ENCODE measurements at places on chromosomes 1 and 21.

DNA sequence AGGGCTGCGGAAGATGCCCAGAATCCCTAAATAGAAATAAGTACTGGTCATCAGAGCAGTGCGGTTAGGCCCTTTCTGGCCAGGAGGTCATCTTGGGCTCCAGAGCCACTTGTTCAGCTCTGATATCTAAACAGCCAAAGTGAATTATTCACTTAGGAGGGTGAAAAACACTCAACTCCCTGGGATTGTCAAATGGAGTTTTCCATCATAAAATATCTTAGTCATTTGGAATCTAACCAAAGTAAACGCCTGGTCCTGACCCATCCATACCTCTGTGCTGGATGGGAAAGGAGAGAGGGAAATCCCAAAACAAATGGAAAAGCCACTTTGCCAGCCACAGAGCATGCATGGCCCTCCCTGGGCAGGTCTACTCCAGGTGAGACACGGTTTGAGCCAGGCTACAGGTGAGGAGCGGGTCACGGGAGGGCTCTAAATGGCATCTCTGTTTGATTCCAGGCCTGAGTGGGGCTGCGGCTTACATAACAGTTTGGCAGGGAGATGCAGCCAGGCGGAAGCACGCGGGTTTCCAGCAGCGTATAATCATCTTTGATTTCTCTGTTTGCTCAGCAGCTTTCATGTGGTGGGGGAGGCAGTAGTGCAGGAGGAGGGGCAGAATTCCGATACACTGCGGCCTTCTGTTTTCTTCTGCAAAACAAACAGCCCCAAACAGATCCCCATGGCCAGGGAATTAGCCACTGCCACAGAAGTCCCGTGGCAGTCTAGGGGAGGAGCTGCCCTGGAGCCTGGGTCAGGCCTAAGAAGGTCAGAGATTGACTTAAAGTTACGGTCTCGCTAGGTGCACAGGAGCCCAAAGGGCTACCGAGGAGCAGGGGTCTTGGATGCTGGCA is 59.1 kb upstream of the ZNF648 start:
- DNase-seq: no peak

- peak; percentile 59 for DNase-seq
Measured at GRCh38 chr1:169711469-169712308, at the start of gene SELL. Gene SELL (minus strand): TSS chr1:169711620. CDS start chr1:169711498, 122 bp downstream.

GRCh38 chr1:31944205-31945089 is 6.3 kb upstream of the PTP4A2 start:
- peak; percentile 73 for DNase-seq

DNA sequence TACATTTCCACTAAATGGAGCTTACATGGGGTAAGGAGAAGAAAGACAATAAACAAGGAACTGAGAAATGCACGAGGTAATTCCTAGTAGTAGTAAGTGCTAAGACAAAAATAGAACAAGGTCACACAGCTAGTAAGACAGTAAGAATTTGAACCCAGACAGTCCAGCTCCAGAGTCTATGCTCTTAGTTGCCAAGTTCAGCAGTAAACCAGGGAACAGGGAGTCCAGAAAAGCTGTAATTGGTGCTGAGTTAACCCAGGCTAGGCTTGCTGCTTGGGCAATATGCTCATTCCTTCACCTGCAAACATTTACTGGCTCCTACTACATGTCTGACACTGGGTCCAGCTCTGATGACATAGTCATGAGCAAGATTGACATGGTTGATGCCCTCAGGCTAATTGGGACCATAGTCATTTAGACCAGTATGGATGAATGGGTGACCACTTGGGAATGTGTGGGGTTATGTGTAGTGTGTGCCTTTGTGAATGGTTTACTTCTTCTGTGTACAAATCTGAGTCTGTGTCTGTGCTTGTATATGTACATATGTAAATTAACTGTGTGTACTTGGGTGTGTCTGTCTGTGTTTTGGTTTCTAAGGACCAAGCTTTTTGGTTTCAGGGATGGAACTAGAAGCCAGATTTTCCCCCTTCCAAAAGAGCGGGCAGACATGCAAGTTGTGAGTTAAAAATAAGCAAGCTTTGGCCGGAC is 2.0 kb downstream of the GPX7 start:
- no peak for DNase-seq

GRCh38 chr1:8987881-8988617 is 38.2 kb downstream of the SLC2A7 start:
- DNase-seq: peak; percentile 51

GRCh38 chr21:18318156-18318555 is 73.5 kb downstream of the CHODL start:
- DNase-seq: no peak

GRCh38 chr1:110267260-110267659 is 57.1 kb downstream of the KCNC4 start:
- no peak for DNase-seq

DNA sequence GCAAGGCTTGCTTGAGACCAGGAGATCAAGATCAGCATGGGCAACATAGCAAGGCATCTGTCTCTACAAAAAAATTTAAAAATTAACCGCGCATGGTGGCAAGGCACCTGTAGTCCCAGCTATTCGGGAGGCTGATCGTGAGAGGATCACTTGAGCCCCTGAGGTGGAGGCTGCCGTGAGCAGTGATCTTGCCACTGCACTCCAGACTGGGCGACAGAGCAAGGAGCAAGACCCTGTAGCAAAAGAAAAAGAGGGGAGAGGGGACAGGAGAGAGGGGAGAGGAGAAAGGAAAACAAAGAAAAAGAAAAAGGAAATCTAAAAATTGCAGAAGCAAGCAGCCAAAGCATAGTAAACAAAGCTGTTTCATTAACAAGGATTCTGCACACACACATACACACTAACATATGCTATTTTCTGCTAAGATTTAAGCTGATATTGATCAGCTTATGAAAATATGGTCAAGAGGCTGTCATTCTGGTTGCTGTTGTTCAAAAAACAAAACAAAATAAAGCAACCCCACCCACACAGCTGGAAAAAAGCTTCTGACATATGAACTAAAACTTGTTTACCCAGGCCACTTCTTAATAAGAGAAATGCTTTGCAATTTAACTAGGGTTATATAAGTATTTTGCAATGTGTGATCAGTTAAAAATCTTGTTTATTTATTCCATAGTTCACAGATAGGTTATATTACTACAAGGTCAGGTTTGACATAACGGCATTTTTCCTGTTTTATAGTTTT is 1.8 kb downstream of the ARNT start:
- no peak for DNase-seq

- no peak for DNase-seq
Measured at GRCh38 chr21:15221799-15222386, 157.1 kb upstream of the NRIP1 start.

DNA sequence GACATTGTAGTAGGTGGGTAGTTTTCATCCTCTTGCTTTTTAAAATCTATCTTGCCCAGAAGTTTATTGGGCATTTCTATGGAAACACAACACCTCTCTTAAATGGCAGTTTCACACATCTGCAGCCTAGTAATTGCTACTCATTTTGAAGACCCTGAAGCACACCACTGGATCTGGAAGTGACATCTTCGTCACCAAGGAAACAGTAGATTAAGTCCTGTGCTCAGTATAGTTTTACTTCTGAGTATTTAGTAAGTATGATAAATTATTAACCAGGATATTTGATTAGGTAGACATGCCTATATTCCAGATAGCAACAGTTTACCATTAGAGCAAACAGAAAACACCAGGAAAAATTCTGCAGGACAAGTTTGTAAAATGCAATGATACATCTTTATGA is 48.7 kb downstream of the UCK2 start:
- DNase-seq: no peak

DNA sequence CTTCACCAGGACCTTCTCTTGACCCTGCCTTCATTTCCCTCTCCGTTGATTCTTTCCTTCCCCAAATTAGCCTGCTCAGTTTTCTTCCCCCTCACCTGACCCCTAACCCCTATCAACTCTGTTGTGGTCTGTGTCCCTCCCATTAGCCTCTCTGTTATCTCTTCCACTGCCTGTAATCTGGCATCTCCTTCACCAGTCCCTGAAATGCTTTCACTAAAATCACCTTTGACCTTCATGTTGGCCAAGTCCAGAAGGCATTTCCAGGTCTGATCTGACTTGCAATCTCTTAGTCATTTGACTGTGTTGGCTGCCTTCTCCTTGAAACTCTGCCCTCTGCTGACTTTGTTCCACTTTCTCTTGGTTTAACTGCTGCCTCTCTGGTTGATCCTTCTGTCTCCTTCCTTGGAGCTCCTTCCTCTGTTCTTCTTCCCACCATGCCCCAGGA is 28.2 kb downstream of the ATP8B2 start:
- no peak for DNase-seq

DNA sequence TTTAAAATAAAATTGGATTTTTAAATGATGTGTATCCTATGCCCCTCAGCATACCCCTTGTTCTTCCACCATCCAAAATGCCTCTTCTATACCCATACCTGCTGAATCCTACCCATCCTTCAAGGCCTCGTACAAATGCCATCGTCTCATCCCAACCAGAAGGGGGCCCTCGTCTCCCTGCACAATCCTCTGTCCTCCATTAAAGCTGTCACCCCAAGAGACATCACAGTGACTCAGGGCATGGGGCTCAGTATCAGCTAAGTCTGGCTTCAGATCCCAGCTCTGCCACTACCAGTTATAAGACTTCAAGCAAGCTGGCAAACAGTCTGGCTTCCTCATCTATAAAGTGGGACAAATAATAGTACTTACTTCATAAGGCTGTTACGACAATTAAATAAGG is 23.8 kb downstream of the IGFN1 start:
- DNase-seq: no peak

DNA sequence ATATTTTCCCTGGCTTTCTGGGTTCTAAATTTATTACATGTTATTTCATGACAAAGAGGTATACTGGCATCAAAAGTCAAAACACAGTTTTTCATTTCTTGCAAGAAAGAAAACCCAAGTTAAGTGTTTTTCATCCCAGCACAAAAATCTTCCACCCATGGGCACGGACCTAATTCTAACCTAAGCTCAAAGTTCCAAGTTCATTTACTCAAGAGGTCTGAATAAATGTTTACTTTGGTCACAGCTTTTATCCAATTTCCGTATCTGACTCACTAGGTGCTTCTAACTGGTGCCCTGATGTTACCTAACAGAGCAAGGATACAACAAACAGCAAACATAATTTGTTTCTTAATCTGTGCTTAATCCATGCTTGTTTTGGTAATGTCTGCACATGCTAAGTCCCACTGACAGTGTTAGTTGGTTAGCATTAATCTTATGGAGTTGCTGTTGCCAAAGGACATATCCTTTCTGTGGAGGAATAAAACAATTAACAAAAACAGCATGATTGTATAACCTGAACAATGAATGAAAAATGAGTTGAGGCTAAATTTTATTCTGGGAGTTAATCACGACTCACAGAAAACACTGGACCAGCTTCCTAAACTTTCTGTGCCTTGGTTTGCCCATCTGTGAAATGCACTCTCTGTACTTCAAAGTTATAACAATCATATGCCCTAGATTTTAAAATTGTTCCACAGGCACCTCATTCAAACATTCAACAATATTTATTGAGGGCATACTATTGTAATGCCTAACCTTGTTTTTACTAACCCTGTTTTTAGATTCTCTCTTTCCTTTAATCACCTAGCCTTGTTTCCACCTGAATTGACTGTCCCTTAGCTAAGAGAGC is 4.2 kb upstream of the CHD1L start:
- DNase-seq: no peak

DNA sequence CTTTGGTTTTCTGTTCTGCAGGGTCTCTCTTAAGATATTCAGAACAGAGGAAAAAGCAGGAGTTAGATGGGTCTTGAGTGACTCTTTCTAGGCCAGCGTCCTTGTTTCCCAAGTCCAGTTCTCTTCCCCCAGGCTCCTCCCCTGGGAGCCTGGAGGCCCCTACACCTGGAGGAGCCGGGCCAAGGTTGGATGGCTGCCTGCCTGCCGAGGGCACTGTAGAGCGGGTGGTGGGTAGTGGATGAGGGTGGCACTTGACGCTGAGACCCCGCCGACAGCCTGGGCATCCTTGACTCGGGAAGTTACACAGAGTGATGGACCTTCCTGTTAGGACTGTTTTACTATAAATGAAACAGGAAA is 17.4 kb upstream of the KANK4 start:
- DNase-seq: no peak

DNA sequence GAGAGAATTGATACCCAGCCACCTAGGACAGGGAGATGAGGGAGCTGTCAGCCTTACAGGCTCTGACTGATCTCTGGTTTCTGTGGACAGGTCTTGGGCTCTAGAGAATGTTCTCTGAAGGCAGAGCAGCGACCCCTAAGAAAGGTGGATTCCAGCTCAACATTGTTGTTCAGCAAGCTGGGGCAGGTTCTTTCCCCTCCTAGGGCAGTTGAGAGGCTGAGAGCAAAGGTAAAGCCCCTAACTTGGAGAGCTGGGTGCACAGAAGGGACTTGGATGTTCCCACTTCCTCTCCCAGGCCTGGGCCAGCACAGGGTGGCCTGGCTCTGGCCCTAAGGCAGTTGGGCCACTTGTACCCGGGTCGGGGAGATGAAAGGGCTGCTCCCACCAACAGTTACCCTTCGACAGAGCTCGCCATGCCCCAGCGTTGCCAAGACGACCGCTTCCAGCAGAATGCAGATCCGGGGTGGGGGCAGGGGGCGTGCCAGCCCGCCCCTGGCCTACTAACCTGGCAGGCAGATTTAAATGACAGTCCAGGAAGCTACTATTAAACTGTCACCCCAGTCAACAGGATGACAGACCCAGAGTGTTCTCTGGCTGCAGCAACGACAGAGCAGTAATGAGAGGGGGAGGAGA is 31.6 kb downstream of the LRP8 start:
- no peak for DNase-seq

GRCh38 chr1:45998020-45998617 is 134.3 kb downstream of the PIK3R3 start:
- DNase-seq: no peak

DNA sequence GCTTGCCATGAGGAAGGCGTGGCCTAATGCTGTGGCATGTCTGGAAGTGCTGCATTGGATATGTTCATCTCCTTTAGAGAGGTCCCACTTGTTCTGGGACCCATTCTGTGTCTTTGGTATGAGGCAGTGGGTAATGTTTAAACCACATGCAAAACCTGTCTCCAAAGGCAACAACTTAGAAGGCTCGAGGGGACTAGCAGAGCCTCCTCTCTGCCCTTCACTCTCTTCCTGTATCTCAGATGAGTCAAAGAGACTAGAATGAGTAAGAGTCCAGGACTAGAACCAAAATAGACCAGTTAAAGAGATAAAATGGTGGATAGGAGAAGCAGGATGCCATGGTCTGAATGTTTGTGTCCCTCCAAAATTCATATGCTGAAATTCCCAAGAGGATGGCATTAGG is 220.8 kb upstream of the KIAA0040 start:
- DNase-seq: no peak

DNA sequence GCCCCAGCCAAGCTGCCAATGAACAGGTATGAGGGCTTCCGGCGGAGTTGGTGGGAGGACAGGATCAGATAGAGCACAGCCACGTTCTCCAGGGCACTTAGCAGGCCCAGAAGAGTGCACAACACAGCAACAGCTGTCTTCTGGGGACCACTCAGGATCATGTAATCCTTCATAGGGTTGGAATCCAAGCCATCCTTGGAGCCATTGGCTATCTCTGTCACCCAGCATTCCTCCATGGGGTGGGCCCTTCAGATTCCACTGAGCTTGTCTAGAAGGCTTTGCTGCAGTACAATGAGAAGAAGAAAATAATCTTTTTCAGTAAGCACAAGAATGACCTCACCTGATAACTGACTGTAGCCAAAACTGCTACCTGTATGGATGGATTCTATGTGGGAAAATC is 7.3 kb upstream of the FUCA1 start:
- DNase-seq: no peak

GRCh38 chr1:248886237-248886895 is 19.7 kb upstream of the PGBD2 start:
- DNase-seq: no peak

All from stimulated activated naive CD4-positive, alpha-beta T cell treated with Interleukin-2 at 50 U/mL for 16 hours (primary cell).